Mammary epithelial cell (primary cell): ENCODE measurements at places on chromosomes 12 and 14.

- no peak for DNase-seq
These were observed 337.3 kb upstream of the E2F7 start for GRCh38 chr12:77402716-77403115.

- no peak for DNase-seq
These were observed 60.4 kb upstream of the PELI2 start for GRCh38 chr14:56057767-56058166.

DNA sequence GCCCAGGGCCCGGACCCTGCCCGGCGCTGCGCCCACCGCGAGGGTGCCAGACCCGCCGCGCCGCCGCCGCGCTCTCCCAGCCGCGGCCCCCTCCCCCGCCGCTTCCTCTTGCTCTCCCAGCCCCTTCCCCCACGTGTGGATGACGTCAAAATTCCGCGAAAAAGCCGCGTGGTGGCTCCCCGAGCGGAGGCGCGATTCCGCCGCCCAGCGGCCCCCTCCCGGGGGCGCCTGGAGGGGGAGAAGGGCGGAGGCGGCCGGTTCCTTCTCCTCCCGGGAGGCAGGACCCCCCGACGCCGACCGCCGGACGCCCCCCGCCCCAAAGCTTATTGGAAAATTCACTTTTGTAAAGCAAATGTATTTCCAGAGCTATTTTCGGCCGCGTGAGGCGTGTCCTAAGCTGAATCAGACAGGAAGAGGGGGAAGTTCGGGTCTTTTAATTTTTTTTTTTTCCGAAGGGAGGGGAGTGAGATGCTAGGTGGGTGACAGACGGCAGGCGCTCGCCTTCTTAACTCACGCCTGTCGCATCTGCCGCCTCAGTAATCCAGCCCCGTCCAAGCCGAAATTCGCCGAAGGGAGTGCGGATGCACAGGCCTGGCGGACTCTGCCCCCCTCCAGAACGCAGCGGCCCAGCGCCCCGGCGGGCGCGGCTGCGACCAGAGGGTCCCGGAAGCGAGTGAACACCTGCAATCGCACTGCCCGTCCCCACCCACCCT, 4.1 kb upstream of the CCND2 start:
- DNase-seq = peak; percentile 39

DNA sequence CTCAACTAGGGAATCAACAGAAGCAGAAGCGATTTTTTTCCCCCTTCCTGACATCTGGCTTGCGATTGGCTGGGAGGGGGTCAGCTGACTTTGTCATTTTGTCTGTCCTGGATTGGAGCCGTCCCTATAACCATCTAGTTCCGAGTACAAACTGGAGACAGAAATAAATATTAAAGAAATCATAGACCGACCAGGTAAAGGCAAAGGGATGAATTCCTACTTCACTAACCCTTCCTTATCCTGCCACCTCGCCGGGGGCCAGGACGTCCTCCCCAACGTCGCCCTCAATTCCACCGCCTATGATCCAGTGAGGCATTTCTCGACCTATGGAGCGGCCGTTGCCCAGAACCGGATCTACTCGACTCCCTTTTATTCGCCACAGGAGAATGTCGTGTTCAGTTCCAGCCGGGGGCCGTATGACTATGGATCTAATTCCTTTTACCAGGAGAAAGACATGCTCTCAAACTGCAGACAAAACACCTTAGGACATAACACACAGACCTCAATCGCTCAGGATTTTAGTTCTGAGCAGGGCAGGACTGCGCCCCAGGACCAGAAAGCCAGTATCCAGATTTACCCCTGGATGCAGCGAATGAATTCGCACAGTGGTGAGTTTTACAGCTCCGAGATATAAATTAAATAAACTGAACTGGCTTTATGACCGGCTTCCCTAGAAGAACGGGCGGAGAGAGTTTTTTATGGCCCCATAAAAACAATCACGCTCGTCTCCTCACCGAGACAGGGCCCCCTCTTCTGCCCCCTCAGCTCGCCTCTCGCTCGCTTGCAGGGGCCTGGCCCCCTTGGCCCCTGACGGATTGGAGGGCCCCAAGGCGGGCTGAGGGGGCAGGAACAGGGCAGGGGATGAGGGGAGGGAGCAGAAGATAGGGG, at the start of gene HOXC6:
Gene HOXC6 (plus strand): TSS at position 127 of the 888 bp plus-strand sequence. CDS start 82 bp downstream, at position 209.
- no peak for DNase-seq

DNA sequence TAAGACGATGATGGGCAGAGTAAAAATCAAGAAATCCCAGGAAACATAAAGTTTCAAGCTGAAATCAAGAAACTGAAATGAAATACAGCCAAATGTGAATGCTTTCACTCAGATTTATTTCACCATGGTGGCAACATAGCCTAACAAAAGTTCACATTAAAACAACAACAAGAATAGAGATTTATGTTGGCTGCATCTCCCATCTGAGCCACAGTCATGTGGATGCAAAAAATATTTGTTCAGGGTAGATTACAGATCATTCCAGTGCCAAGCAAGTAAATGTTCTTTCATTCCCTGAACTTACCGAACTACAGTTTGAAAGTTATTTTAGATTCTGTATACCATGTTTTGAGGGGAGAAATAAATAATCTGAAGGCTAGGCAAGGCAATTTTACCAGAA, 159.9 kb upstream of the TMTC1 start:
- DNase-seq = no peak

- DNase-seq = no peak
These were observed 19.8 kb upstream of the MAP1LC3B2 start for GRCh38 chr12:116539361-116539771.

- no peak for DNase-seq
These were observed 231.0 kb upstream of the HMGA2 start for GRCh38 chr12:65593239-65593701.

- DNase-seq = peak; percentile 36
These were observed 163.3 kb downstream of the ETV6 start for GRCh38 chr12:11812586-11813437.

DNA sequence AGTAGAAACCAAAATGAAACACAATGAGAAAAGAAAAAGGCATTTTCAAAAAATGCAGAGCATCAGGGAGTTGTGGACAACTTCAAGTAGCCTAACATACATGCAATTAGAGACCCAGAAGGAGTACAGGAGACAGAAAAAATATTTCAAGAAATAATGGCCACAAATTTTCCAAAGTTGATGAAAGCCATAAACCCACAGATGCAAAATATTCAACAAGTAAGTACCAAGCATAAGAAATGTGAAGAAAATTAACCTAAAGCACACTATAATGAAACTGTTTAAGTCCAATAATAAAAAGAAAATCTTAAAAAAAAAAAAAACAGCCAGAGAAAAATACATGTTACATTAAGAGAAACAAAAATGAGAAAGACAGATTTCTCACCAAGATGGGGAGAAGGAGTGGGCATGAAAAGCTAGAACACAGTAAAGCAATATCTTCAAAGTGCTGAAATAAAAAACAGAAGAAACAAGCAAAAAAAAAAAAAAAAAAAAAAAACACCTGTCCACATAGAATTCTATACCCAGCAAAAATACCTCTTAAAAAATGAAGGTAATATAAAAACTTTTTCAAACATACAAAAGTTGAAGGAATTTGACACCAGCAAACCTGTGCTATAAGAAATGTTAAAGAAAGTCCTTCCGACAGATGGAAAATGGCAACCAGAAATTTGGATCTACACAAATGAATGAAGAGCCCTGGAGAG, 77.1 kb downstream of the PRKAB1 start:
- no peak for DNase-seq

GRCh38 chr12:58629376-58629775, 290.9 kb downstream of the LRIG3 start:
- DNase-seq = no peak

- peak; percentile 25 for DNase-seq
These were observed 20.3 kb upstream of the EIF5 start for GRCh38 chr14:103313704-103314103.

DNA sequence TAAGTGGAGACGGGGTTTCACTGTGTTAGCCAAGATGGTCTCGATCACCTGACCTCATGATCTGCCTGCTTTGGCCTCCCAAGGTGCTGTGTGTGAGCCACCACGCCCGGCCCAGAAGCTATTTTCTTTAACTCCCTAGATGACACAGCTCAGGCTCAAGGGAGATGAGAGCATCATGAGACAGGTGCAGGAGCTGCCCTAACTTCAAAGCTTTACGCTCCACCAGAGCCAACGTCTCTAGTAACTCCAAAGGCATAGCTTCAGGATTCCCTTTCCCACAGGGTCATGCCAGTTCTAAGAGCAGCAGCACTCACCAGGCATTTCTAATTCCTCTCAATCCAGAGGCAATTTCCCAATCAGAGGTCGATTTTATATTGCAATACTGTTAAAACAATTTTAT, 21.0 kb downstream of the NDUFA12 start:
- DNase-seq = no peak

- no peak for DNase-seq
These were observed 72.2 kb downstream of the R3HDM2 start for GRCh38 chr12:57358646-57359045.

DNA sequence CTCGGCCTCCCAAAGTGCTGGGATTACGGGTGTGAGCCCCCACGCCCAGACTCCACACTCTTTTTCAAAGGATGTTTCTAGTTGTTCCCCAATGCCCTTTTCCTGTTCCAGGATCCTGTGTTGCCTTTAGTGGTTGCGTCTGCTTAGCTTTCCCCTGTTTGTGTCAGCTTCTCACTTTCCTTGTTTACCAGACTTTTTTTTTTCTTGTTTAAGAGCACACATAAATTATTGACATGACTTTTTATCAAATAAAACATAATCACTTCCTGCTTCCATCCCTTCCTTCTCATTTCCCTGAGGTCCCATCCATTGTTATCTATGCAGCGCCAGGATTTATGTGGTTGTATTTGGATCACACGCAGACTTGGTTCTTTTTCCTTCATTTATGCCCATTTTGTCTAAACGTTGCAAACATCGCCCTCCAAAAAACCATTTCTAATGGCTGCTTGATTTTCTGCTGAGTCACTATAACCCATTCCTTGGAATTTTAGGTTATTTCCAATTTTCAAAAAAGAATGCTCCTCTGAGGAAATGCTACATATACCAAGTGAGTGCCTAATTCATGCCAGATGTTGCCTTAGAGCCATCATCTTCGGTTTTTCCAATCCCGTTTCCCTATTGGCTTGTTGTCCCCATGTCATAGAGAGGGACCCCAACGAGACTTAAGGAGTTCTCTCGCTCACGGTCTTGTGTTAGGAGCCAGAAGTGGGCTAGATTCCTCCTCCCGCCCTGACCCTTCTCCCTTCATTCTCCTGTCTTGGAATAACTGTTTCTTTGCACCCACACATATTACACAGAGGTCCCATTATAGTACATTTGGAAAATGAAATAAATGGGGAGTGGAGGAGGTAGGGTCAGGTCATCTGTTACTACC, 13.5 kb upstream of the CYP46A1 start:
- no peak for DNase-seq

DNA sequence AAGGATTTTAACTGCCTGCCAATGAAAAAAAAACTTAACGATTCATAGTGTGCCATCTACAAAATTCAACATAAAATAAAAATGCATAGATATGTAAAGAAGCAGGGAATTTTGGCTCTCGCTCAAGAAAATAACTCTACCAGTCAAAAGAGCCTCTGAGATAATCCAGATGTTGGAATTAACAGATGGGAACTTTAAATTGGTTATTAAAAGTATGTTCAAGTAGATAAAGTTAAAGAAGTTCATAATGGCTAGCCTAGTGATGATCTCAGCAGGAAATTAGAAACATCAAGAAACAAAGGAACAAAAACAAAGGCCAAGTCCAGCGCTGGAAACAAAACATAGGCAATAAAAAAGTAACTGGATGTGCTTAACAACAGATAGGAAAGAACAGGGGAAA, 23.1 kb downstream of the PIK3C2G start:
- DNase-seq = no peak

GRCh38 chr12:62774794-62775193, 160.2 kb downstream of the PPM1H start:
- no peak for DNase-seq

DNA sequence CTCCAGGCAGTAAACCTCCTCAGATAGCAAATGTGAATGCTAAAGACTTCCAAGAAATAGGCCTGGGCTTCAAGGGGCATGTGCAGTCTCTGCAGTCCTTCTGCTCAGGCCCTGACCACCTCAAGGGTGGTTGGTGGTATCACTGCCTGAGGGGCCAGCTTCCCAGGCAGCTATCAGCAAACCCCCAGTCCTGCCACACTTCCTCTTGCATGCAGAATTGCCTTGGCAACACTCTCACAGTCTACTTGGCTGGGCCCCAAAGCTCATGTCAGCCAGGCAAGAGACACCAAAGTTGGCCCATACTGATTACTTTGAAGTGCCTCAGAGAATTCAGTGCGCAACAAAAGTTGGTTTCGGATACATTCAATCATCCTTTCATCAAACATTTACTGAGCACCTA, 3.5 kb upstream of the ASB8 start:
- DNase-seq = no peak

GRCh38 chr14:31505411-31505810, 17.6 kb upstream of the GPR33 start:
- no peak for DNase-seq

- DNase-seq = no peak
These were observed 256.6 kb downstream of the FOXN3 start for GRCh38 chr14:89160437-89160836.
